KBM-7 (cell line): ENCODE measurements at places on chromosomes 11 and 22.
A peak's percentile ranks its signal among the peaks of the same experiment; 100 is the strongest.

DNA sequence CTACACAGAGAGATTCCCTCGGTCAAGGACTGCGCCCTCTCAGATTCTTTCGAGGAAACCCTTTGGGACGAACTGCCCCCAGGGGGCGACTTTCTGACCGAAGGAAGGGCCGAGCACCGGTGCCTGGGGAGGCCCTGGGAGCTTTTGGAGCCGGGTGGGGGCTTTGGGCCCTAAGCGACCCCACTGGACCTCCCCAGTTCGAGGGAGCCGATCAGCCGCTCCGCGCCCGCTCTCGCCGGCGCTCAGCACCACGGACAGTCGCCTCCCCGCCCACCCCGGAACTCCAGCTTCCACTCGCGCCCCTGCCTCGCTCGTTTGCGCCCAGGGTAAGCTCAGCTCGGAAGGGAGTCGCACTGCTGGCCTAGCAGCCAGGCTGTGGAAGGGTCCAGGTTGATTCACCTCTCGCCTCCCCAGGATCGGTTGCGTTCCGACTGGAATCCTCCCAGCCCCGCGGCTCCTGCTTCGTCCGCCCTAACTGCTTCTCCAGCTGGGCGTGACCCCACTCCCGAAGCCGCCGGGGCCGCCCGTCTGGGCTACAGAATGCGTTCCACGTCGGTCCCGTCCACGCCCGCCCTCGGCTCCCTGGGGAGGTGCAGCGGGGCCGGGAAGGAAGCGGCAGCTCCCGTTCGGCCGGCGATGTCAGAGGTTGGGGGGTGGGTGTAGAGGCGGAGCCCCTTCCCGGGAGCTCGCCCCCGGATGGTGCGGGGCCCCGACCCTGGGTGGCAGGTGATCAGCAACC is 428 bp downstream of the SCN3B start:
- DNase-seq: peak; percentile 64

DNA sequence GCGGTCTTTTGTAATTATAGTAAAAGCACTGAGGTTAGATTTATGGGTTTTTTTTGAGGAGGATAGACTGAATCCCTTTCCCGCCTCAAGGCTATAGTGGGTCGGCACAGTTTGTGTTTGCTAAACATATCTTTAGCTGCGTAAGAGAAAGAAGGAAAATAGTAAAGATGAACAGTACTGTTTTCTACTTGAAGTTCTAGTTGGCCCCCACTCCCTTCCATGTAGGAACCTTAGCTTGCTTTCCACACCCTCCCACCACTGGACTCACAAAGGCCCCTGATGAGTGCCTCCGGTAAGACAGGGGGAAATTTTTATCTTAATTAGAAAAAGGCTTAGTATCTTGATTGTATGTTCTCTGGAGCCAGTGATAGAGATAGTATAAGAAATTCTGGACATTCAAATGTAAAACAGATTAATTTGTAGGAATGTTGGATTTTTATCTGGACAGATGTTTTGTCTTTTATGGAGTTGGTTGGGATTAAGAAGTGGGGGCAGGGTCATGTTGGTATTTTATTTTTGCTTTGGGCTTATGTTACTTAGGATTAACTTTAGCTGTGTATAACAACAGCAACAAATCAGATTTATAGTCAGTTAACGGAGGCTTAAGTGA is 49.4 kb downstream of the PTPRJ start:
- no peak for DNase-seq

GRCh38 chr11:70108250-70108649 is 30.1 kb downstream of the ANO1 start:
- DNase-seq: no peak

- DNase-seq: no peak
Measured at GRCh38 chr11:113373306-113373705, 14.3 kb upstream of the ANKK1 start.

DNA sequence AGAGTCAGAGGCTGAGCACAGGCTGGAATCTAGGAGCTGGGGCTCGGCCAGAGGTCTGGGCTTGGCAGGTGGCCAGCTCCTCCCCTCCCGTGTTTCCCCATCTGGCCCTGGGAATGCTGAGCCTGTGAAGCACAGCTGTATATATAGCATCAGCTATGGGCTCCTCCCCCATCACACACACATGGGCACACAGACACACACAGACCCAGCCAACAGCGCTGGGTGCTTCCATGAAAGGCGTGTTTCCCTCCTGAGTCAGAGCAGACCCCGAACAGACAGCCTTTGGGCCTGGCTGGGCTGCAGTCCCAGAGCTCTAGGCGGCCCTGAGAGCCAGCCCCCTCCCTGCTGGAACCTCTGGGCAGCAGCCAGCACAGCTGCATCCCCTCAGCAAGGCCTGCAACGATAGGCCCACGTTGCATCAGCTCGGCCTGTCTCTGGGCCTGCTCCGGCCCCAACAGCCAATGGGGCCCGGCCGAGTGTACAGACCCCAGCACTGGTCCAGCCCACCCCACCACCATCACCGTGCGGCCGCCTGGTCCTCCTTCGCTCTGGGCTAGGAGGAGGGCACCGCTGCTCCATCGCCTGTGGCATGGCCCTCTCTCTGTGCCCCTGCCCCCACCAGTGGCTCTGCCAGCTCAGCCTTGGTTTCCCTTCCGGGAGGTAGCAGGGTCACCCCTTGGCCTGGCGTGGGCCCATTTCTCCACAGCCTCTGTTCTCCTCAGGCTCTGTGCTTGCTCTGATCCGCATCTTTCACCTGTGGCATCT is 7.6 kb upstream of the SERPINH1 start:
- DNase-seq: no peak
